ENCODE measurements at places on chromosomes 3 and 15. TPM values are rescaled to one million over a fixed set of nuclear protein-coding genes. Genes with fewer than 3 reads are reported as not detected.
A peak's percentile ranks its signal among the peaks of the same experiment; 100 is the strongest.

GRCh38 chr3:129933471-129933870, 40.0 kb upstream of the TMCC1 start:
- no peak overlapping the region for H3K4me3 ChIP-seq
- H3K36me3 ChIP-seq: no peaks in the 10 kb centered on the region
- no peaks in the 10 kb centered on the region for H3K27me3 ChIP-seq
- H3K4me1 ChIP-seq: peaks cover 8% of the 10 kb centered on the region
- no peak for DNase-seq
- H3K27ac ChIP-seq: no peak overlapping the region

- peaks cover 17% of the 10 kb centered on the region for H3K27me3 ChIP-seq
- peak overlapping the region; percentile 93 for H3K27ac ChIP-seq
- no peak overlapping the region for H3K4me3 ChIP-seq
- peak; percentile 82 for DNase-seq
Observed at GRCh38 chr3:19931180-19931692, 2.8 kb downstream of the EFHB start.

DNA sequence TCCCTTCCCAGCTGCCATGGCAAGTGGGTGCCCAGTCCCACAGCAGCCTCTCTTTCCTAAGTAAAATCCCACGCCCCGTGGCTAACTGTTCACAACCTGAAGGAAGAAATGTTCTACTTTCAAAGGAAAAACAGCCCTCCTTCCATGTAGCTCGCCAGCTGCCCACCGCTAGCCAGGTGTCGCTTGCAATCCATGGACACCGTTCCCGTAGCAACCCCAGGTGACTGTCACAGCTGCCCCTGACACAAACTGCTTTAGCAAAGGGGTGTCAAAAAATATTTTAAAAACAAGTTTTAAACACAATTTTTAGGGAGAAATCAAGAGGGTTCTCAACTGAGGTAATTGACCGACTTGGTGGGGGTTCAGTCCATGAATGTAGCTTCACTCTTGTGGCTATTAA, 21.0 kb upstream of the CGNL1 start:
- H3K4me3 ChIP-seq: no peak overlapping the region
- H3K27ac ChIP-seq: no peak overlapping the region
- DNase-seq: no peak
- no peaks in the 10 kb centered on the region for H3K36me3 ChIP-seq

GRCh38 chr3:194139071-194139813, 3.3 kb downstream of the HES1 start:
- DNase-seq: no peak
- H3K27me3 ChIP-seq: peaks cover 87% of the 10 kb centered on the region
- peaks cover 45% of the 10 kb centered on the region for H3K4me1 ChIP-seq
- H3K36me3 ChIP-seq: no peaks in the 10 kb centered on the region
- H3K27ac ChIP-seq: no peak overlapping the region

- H3K36me3 ChIP-seq: peaks cover 9% of the 10 kb centered on the region
- H3K4me3 ChIP-seq: no peak overlapping the region
- H3K4me1 ChIP-seq: peaks cover 45% of the 10 kb centered on the region
- no peaks in the 10 kb centered on the region for H3K27me3 ChIP-seq
- peak; percentile 89 for DNase-seq
Observed at GRCh38 chr3:53109891-53110771, 20.1 kb downstream of the RFT1 start.

- no peak overlapping the region for H3K27ac ChIP-seq
- H3K27me3 ChIP-seq: no peaks in the 10 kb centered on the region
- H3K36me3 ChIP-seq: no peaks in the 10 kb centered on the region
- H3K4me3 ChIP-seq: no peak overlapping the region
Observed at GRCh38 chr3:171088964-171089754, 62.6 kb upstream of the SLC2A2 start.

GRCh38 chr3:120506076-120506827, 55.5 kb upstream of the FSTL1 start:
- H3K27ac ChIP-seq: no peak overlapping the region
- no peaks in the 10 kb centered on the region for H3K27me3 ChIP-seq
- DNase-seq: no peak
- H3K4me1 ChIP-seq: no peaks in the 10 kb centered on the region
- no peaks in the 10 kb centered on the region for H3K36me3 ChIP-seq

GRCh38 chr3:196867155-196867506, 589 bp upstream of the SENP5 start:
- H3K4me1 ChIP-seq: peaks cover 18% of the 10 kb centered on the region
- peak overlapping the region; percentile 90 for H3K27ac ChIP-seq
- H3K27me3 ChIP-seq: no peaks in the 10 kb centered on the region
- DNase-seq: no peak

DNA sequence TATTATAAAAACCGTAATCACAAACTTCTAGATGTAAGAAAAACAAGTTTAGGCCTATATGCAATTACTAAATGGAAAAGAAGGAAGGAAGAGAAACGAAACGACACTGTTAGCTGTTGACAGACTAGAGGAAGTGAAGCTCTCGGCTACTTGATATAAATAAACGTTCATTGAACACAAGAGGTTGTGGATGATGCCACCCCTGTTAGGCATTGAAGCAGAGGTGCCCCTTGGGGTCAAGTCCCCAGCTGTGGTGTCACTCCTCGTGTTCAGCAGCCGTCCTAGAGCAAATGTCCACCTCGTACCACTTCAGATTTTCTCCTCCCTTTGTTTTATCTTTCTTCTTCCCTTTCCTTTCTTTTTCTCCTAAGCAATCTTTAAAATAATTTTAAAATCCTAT, 146.5 kb upstream of the UBE2E1 start:
- peak; percentile 61 for DNase-seq
- peak overlapping the region; percentile 43 for H3K4me3 ChIP-seq
- H3K4me1 ChIP-seq: peaks cover 15% of the 10 kb centered on the region
- no peaks in the 10 kb centered on the region for H3K27me3 ChIP-seq
- H3K36me3 ChIP-seq: no peaks in the 10 kb centered on the region
- H3K27ac ChIP-seq: peak overlapping the region; percentile 17

DNA sequence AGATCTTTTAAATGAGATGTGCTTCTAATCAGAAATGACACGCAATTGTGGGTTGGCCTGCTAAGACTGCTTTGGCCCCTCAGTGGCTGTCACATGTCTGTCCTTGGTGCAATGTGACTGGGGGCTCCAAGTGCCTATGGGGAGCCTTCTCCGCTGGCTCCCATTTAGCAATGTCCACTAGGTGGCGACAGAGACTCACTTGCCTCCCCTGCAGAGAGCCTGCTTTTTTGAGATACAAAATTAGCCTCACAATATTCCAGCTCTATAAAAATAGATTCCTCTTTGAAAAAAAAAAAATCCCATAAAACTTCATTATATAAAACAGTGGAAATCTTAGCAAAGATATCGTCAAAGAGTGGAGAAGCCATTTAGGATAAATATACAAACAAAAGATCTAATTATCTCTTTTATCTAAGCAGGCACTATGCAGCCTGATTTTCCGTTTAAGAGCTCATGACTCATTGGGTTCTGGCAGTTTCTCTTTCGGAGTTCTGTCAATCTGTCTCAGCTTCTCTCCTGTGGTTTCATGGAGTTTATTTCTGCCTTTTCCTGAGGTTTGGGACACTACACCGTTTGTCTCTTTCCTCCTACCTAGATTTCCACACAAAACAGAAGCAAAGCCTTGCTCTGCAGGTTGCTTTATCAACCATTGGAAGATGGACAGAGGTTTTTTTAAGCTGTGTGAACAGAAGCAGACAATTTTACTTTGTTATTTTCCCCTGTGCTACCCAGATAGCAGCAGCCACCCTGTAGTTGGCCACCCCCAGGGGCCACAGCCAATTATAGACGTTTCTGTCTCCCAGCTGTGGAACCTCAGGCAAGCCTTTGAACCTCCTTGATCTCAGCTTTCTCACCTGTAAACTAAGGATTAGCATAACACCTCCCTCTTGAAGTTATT, 68.4 kb upstream of the TNFAIP8L3 start:
- H3K27me3 ChIP-seq: no peaks in the 10 kb centered on the region
- DNase-seq: peak; percentile 75
- H3K36me3 ChIP-seq: no peaks in the 10 kb centered on the region

DNA sequence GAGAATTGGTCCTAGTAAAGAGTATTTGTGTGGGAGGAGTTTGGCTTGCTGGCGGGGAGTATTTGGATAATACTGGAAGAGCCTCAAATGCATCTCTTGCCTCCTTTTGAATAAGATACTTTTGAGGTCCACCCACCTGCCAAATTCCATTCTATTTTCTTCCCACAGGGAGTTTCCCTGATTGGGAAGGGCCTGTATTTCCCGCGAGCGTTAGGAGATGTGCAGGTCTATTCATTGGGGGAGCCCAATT, 406 bp upstream of the RASA2 start:
- no peak for DNase-seq
- H3K27me3 ChIP-seq: no peaks in the 10 kb centered on the region
- no peaks in the 10 kb centered on the region for H3K36me3 ChIP-seq
- H3K4me3 ChIP-seq: peak overlapping the region; percentile 83
- H3K27ac ChIP-seq: peak overlapping the region; percentile 88

GRCh38 chr15:55230051-55230670, 33.4 kb upstream of the RSL24D1 start:
- H3K27ac ChIP-seq: no peak overlapping the region
- H3K27me3 ChIP-seq: no peaks in the 10 kb centered on the region
- peaks cover 96% of the 10 kb centered on the region for H3K36me3 ChIP-seq
- H3K4me1 ChIP-seq: peaks cover 4% of the 10 kb centered on the region

GRCh38 chr3:141684758-141685157, 53.3 kb upstream of the RNF7 start:
- H3K4me3 ChIP-seq: no peak overlapping the region
- no peaks in the 10 kb centered on the region for H3K27me3 ChIP-seq
- H3K27ac ChIP-seq: no peak overlapping the region
- peaks cover 72% of the 10 kb centered on the region for H3K4me1 ChIP-seq
- DNase-seq: no peak

Gene WDR5B
- polyA plus RNA-seq: 0.85 TPM

Gene PRR20G
- polyA plus RNA-seq: not detected

Gene SNUPN
- 8.9 TPM for polyA plus RNA-seq

Gene GCNT3
- not detected for polyA plus RNA-seq

All from CD14-positive monocyte (primary cell).